ENCODE measurements at places on chromosomes 2 and 18. TPM values are rescaled to one million over a fixed set of nuclear protein-coding genes. Genes with fewer than 3 reads are reported as not detected.

TNFRSF11A gene
- 1.8 TPM for polyA plus RNA-seq

RAD51AP2 gene
- 0.40 TPM for polyA plus RNA-seq

GRCh38 chr2:109442715-109443319, 170.9 kb downstream of the SEPTIN10 start:
- DNase-seq, result no peak

DNA sequence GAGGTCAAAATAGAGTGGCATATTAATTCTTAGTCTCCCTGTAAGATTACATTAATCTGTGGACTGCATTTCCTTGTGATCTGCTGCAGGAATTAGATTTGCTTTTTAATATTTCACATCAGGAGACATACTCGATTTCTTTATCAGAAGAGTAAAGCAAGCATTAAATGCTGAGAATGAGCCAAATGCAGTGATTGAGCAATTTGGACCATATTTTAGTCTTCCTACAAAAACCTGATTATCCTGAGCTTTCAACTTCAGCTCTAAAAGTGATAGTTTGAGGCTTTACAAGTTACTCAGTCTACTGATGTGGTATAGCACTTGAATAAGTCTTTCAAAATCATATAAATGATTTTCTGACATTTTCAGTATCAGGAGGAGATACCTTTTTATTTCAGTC, 774.3 kb upstream of the RAB6C start:
- DNase-seq, result no peak

DNA sequence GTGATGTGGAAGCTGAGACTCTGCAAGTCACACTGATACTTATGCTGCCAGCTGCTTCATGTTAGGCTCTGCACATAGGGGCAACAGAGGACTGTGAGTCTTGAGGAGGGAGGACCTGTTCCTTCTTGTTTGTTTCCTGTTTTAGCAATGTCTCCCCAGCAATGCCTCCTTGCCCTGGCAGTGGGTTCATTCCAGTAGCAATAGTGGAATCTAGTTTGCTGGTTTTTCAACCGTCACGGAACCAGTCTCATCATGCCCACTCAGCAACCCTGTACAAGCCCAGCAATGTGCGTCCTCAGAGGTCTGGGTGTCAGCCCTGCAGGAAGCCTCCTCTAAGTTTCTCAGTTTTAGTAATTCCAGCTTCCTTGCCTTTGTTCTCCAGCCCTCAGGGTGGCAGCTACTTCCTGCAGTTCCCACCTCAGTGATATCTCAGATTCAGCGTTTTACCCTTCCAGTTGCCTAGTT, 20.5 kb upstream of the ITGB6 start:
- no peak for DNase-seq

GRCh38 chr18:72391427-72391826, 152.7 kb downstream of the CBLN2 start:
- DNase-seq, result no peak

GRCh38 chr18:26526128-26526965, 22.0 kb downstream of the KCTD1 start:
- no peak for DNase-seq

DNA sequence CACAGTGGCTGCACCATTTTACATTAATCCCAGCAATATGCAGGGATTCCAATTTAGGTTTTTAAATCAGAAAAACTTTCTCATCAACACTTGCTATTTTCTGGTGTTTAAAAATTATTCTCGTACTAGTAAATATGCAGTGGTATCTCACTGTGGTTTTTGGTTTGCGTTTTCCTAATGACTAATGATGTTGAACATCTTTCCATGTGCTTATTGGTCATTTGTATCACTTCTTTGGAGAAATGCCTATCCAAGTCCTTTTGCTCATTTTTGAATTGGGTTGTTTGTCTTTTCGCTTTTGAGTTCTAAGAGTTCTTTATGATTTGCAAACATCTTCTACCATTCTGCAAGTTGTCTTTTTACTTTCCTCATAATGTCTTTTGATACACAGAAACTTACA, 62.1 kb upstream of the TCF7L1 start:
- no peak for DNase-seq

All from left renal cortex interstitium (tissue), 4 donors.